ENCODE measurements at places on chromosomes 11 and 22.

DNA sequence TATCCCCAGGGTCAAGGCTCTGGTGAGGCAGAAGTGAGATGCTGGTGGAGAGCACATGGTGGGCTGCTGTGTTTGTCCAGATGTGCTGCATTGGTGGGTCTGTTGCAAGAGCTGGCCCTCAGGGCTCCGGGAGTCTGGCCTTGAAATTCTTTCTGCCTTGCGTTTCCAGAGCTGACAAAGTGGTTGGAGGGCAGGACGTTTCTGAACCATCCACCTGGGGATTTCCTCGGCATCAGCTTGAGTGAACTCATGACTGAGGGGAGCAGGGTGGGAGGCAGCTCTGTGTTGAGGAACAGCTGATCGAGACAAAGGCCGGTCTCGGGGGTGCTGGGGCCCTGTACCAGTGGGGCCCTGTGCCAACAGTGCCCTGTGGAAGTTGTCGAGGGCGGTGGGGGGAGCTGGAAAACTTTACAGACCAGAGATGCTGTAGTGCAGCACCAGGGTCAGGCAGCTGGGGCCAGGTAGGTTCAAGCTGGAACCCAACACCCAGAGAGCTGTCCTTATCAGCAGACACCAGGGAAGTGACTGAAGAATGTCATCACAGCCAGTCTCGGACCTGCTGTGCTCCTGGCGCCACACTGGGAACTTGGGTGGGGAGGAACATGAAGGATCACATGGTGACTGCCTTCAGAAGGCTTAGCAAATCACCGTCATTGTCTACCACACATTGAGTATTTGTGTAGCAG lies 4.9 kb downstream of the TSKU start:
- no peak for DNase-seq

DNA sequence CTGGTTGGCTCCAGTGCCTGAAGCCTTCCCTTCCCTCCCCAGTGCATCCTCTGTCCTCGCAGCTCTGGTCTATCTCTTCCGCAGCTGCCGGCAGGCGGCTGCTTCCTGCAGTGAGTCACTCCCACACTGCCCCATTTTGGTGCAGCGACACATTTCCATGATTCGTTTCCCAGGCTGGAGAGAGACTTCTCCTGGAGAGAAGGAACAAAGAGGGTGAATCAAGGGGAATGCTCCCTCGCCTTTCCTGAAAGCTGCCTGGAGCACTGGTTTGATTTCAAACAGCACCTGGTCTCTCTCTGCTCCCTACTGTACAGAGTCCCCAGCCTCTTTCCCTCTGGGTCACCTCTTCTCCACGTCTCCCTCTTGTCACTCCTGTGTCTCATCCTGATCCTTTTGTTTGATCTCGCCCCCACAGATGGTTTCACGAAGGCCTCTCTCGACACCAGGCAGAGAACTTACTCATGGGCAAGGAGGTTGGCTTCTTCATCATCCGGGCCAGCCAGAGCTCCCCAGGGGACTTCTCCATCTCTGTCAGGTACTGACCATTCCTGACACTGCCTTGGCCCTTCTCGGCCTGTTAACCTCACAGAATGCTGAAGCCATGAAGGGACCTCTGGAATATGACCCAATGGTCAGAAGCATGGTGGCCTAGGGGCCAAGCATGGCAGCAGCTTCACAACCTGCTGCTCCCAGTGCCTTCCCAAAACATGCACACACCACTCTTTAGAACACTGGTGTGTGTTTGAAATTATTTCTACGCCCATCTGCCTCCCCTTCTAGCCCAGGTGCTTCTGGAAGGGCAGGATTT lies at the start of gene TMA7B:
Gene TMA7B (plus strand): TSS at position 758 of the 808 bp plus-strand sequence. CDS start 3,978 bp downstream, outside the sequence.
- DNase-seq, result no peak

DNA sequence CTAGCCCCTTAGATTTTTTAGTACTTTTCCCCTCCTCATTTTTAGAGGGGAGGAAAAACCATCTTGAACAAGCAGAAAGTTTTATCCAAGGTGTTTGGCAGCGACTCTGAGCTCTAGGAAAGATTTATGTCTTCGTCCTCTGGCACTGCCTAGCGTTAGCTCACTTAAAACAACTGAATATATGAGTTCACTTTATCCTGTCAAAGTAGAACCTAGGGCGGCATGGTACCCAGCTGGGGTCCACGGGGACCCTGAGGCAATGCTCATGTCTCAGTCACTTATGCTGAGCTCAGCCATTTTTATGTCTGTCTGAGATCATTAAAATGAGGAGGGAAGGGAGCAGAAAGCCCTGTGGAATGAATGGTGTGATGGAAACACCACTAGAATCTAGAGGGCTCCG lies 14.2 kb upstream of the VSIG10L2 start:
- no peak for DNase-seq

GRCh38 chr11:14409891-14410290 lies 50.9 kb upstream of the RRAS2 start:
- DNase-seq, result no peak

DNA sequence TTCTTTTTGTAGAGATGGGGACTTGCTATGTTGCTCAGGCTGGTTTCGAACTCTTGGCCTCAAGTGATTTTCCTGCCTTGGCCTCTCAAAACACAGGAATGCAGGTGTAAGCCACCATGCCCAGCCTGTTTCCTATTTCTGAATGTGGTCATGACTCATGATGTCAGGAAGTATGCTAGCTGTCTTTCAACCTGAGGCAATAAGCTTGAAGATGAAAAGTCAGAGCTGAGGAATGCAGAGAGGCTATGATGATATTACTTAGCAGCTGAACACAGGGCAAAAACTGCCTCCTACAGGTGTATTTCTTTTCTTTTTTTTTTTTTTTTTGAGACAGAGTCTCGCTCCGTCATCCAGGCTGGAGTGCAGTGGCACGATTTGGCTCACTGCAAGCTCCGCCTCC lies 9.0 kb upstream of the NUCB2 start:
- no peak for DNase-seq
